ENCODE measurements at places on chromosomes 5 and 9.
A peak's percentile ranks its signal among the peaks of the same experiment; 100 is the strongest.

DNA sequence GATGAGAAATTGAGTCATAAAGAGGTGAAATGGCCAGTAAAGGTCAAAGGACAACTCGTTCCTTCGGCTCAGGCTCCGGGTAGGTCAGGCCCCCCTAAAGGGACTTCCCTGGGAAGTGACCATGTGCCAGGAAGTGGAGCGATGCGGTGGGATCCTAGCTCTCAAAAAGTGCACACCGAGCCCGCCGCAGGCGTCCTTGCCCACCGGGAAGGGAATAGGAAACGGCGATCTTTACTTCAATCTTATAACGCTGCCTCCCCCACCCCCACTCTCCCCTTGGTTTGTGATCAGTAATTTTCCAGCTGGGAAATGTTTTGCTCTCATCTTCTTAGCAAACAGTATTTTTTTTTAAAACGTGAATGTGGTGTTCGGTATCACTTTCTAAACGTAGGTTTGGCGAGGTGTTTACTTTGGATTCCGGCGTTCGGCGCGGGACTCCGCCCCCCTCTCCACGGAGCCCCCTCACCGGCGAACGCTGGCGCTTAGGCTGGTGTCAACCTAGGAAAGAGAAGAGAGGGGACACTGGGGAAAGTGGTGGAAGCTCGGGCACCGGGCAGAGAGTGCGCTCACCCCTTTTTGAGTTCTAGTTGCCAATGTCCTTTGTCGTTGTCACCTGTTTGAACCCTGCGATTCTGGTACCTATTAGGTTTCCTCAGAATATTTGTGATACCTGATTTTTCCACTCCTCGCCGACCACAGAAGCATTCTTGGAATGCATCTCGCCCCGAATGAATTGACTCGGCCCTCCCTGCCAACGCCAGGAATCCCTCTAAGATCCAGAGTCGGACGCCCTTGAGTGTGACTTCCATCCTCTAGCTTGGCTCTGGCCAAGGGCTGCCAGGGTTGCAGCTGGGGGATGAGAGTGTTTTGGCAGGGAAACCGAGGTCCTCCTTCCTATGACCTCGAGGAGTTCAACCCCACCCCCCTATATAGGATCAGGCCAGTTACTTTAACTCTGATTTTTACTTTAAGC is 1.8 kb upstream of the KLF4 start:
- DNase-seq = no peak

DNA sequence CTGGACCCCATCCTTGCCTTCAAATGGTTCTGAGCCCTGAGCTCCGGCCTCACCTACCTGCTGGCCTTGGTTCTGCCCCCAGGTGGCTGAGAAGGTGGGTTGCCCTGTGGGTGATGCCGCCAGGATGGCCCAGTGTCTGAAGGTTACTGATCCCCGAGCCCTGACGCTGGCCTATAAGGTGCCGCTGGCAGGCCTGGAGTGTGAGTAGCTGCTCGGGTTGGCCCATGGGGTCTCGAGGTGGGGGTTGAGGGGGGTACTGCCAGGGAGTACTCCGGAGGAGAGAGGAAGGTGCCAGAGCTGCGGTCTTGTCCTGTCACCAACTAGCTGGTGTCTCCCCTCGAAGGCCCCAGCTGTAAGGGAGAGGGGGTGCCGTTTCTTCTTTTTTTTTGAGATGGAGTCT is 5.2 kb downstream of the CEL start:
- DNase-seq = no peak

DNA sequence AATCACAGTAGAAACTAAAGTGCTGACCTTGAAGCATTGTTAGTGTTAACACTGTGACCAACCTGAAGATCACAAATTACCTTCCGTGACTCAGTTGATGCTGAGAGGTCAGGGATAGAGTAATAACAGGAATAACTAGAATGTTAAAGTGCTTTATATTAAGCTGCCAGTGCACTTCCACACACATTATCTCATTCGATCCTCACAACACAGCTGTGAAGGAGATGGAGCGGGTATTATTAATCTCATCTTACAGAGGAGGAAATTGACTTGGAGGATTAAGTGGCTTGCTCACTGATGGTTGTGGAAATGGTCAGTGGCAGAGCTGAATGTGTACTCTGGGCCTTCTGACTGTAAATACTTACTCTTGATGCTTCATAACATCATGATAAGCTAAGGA is 252.5 kb upstream of the DMRT1 start:
- no peak for DNase-seq

DNA sequence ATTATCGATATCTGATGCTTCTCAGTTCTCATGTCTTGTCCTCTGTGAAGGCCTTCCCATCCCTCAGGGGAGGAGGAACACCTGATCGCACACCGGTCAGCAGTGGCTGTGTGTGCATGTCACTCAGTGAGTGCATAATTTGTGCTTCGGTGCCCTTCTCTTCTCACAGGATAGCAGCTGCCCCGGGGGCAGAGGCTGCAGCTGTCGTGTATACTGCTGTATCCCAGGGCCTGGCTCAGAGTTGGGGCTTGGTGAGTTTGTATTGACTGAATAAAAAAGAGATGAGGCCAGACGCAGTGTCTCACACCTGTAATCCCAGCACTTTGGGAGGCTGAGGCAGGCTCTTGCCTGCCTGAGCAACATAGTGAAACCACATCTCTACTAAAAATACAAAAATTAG is 49.7 kb upstream of the NCS1 start:
- DNase-seq = no peak

DNA sequence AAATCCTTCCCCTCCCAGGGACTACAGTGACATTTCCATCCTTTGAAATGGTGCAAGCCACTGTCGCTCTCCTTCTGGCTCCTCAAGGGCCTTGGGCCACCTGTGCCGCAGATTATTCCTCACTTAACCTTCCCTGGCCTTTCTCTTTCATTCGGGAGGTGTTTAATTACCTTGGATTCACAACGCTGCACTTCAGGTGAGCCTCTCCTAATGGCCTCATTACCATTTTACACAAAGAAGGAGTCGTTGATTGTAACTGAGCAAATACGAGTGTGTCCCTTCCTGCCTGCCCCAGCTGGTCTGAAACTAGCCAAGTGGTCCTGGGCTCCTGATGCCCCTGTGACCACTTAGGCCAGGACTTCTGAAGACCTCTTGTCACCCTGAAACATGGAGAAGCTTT is 205.0 kb downstream of the CRB2 start:
- DNase-seq = no peak

GRCh38 chr5:177314376-177315342 is 3.0 kb upstream of the MXD3 start:
- DNase-seq = no peak

- DNase-seq = peak; percentile 57
Observed at GRCh38 chr5:122219436-122220166, 90.3 kb downstream of the ZNF474 start.

- no peak for DNase-seq
Observed at GRCh38 chr5:164306662-164307061, 801.2 kb downstream of the MAT2B start.

DNA sequence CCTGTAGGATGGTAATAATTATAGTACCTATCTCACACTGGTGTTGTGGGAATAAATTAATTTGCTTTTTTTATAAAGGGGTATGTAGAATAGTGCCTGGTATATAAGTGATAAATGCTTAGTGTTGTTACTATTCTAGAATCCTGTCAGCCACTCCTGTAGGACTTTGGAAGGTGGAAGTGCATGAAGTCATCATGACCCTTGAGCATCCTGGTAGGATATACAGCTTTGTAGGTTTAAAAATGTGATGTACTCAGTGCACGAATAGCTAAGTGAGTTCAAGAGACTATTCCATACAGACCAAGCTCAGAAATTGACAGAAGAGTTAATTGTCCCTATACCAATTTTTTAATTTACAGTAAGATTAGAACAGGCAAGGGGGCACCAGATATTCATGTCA is 258.8 kb upstream of the RFX3 start:
- no peak for DNase-seq

GRCh38 chr9:99030092-99030511 is 74.8 kb upstream of the TGFBR1 start:
- no peak for DNase-seq

GRCh38 chr5:177307544-177308363 is 3.9 kb downstream of the MXD3 start:
- no peak for DNase-seq

- DNase-seq = no peak
Observed at GRCh38 chr5:57211039-57211438, 37.2 kb downstream of the GPBP1 start.

DNA sequence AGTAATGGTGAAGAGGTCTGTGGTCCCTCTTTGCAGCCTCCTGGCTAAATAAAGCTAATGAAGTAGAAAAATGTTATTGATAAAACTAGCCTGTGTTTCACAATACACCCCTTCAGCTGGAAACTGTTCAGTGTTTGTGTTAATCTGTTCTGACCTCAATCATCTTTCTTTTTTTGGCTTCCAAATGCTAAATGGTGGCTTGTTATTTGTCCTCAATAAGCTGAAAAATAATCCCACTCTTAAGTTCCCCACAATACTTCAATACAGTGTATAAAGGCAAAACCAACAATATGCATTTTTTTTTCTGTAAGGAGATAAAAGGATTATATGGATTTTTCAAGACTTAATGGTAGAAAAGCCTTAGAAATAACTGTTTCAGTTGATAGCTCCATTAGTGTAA is 560.5 kb downstream of the TUSC1 start:
- DNase-seq = no peak

DNA sequence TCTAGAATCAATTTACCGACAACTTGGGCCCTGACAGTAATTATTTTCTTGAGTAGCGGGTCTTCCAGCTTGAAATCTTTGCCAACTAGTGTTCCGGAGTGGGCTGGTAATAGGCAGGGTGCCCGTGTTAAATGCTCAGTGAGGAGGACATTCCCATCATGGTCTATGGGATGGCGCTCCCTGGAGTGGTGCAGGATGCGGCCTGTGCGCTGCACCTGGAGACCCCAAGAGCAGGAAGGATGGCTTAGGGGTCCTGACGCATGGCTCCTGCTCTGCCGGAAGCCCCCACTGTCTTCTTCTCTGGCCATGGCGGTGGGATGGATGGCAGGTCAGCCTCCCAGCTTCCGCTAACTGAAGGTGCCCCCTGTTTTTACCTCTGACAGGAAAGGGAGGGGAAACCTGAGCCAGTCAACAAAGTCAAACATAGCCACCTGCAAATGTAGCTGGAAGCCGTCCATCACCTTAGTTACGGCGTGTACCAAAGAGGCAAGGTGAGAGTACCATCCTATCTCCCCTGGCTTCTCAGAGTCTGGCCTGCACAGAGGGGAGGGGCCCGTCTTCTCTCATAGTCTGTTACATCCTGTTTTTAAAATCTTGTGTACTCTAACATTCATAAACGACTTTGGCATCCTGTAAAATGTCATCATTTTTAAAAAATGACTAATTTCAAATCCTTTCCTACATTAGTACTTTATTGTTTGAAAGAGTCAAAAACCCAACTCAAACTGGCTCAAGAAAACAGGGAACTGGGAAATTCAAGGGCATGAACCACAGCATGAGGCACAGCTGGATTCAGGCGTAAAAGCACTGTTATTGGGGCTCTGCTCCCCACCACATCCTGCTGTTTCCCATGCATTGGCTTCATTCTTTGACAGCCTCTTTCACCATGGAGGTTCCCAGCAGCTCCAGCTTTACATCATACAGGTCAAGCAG is 28.5 kb upstream of the UNC5A start:
- DNase-seq = no peak

- DNase-seq = no peak
Observed at GRCh38 chr9:124309667-124310084, 51.9 kb downstream of the NEK6 start.

- peak; percentile 89 for DNase-seq
Observed at GRCh38 chr5:173573126-173573960, 43.1 kb downstream of the BOD1 start.

DNA sequence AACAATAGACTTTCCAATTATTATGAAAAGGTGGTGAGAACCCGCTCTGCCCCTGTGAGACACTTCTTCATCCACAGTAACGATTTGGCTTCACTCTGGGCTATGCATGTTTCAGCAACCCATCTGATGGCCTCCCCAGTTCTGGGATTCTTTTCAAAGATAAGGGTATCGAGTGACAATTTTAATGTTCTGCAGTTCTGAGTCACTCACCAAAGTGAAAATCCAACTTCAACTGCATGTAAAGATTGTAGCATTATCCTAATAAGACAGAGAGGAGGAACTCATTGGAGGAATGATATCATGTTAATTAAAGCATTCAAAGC is 1078.3 kb upstream of the SEMA6A start:
- DNase-seq = no peak

DNA sequence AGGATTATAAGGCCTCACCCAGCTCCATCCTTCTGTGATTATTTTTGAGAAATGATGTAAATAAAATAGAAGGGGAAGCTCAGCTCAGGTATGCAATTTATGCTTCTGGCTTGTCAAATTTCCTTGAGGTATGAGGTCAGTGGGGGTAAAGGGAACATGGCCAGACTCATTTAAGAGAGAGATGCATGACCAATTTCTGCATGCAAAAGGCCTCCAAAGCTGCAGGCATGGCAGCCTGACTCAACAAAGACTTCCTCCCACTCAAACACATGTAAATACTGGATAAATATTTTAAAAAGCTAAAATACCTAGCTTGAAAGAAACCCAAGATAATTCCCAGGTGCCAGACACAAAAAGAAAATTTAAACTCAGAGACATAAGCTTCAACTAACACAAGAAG is 101.4 kb upstream of the SLC1A3 start:
- no peak for DNase-seq

- DNase-seq = peak; percentile 7
Observed at GRCh38 chr5:89756955-89757354, 652.6 kb downstream of the CETN3 start.

DNA sequence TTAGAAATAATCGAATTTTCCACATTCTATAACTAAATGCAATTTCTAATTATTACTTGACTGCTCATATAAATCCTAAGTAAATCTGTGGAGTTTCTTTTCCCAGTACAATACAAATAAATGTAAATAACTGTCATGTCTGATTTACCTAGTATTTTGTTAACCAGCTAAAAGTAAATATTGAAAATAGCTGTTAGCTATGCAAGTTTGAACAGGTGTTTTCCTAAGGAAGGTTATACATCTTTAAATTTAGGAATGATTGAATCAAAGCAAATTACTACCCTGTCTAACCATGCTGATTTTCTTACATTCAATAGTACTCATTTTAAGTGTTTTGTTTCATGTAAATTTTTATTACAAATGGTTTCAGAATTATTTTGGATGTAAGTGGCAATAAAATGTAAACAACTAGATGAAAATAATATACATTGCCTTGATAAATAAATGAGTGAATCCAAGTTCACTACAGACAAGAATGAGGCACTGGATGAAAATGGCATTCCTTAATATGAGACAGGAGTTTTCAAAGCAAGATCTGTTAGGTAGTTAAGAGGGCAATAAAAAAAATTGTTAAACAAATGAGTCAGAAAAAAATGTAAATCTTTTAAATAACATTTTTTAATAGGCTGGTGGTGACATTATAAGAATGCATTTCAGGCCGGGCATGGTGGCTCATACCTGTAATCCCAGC is 15.8 kb downstream of the MCIDAS start:
- no peak for DNase-seq

GRCh38 chr9:113619491-113620376 is 156.2 kb downstream of the RGS3 start:
- no peak for DNase-seq

GRCh38 chr9:112097712-112098688 is 77.1 kb downstream of the SUSD1 start:
- DNase-seq = peak; percentile 80

DNA sequence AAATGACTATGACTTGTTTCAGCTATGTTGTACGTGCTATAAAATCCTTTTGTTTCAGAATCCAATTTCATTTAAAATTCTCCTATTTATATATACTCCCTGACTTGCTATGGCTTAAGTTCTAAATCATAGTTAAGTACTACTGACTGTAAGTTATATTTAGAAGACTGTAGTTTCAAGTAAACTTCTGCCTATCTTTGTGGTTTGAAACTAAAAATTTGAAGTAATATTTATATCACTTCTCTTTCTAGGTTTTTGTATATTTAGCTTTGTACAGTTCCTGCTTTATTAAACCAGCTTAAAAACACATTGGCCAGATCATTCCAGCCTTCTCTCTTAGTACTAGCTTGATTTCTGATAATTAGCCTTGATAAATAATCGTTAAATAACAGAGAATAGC is 196.3 kb downstream of the MLLT3 start:
- no peak for DNase-seq
